ENCODE measurements at places on chromosomes 12 and 14.
A peak's percentile ranks its signal among the peaks of the same experiment; 100 is the strongest.

DNA sequence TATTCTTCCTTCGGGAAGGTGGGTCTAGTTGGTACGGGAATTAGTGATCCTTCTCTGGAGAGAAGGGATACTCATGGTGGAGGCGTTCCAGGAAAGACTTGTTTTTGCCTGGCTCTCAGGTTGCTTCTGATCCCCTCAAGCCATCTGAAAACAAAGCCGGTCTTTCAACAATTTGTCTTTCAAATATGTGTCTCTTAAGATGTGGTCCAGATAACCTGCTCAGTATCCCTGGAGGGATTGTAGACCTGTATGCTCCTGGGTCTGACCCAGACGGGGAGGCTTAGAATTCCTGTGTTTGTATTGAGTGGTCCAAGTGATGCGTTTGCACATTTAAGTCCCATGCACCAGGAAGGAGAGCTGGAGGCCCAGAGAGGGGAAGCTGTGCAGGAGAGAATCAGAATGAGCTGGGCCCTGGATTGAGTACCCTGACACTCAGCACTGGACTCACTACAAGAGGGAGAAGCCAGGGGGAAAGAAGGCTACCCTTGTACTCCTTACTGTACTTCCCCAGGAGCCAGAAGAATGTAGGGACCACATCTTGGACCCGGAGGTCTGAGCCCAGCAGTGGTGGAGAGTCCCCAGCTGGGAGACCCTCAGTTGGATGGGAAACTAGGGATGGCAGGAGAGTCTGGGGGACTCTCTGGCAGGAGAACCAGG, 40.4 kb downstream of the ERH start:
- DNase-seq, result no peak

DNA sequence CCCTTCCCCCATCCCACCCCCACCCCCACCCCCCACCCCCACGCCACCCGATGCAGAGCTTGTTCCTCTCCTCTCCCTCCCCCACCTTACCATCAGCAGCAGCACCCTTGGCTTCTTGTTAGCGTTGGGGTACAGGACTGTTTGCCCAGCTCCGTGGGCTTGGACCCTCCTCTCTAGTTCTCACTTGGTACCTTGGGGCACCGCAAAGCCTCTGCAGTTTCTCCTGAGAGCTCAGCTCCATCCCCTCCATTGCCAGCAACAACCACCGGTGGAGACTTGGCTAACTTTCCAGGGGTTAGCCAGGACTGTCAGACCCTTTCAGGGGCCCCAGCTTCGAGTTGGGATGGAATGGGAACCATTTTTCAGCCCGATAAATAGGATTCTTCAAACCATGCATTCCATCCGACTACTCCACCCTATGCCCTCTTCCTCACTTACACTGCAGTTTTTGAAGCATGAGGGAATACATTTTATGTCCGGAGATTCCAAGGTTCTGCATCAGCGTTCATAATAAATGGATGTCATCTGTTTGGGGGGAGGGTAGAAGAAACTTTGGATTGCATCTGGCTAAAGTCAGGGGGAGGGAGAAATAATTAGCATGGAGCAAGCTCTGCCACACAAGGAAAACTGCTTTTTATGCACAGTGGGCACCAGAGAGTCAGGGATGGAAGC, 1.1 kb downstream of the SCN8A start:
- no peak for DNase-seq

DNA sequence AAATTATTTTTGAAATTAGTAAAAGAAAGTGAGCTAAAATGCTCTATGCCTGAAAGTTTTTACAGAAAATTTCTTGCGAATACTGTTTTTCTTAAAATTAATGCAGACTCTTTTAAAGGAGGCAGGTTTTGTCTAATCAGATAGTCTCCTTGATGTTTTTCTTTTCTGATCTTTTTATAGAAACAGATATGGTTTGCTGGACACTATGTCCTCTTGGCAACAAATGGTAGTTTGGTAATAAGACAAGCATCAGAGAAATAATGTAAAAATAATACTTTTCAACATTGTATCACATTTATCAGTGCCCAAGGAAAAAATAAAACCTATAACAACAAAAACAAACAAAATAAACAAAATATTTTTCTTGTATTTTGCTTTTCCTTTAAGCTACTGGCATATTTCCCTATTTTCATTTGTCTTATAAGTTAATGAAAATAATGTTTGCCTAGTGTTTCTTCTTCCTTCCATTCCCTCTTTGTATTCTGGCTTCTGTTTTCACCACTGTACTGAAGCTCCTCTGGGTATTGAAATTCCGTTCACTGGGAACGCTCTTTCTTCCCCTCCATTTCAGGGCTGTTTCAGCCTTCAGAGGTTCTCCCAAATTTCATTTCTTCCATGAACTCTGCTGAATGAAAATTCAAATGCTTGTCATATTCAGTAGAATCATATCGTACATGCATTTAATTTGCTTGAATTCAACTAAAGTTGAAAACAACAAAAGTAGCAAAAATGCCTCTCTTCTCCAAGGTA, 115.3 kb downstream of the TRMT5 start:
- no peak for DNase-seq

GRCh38 chr14:55904086-55904485, 214.1 kb upstream of the PELI2 start:
- no peak for DNase-seq

DNA sequence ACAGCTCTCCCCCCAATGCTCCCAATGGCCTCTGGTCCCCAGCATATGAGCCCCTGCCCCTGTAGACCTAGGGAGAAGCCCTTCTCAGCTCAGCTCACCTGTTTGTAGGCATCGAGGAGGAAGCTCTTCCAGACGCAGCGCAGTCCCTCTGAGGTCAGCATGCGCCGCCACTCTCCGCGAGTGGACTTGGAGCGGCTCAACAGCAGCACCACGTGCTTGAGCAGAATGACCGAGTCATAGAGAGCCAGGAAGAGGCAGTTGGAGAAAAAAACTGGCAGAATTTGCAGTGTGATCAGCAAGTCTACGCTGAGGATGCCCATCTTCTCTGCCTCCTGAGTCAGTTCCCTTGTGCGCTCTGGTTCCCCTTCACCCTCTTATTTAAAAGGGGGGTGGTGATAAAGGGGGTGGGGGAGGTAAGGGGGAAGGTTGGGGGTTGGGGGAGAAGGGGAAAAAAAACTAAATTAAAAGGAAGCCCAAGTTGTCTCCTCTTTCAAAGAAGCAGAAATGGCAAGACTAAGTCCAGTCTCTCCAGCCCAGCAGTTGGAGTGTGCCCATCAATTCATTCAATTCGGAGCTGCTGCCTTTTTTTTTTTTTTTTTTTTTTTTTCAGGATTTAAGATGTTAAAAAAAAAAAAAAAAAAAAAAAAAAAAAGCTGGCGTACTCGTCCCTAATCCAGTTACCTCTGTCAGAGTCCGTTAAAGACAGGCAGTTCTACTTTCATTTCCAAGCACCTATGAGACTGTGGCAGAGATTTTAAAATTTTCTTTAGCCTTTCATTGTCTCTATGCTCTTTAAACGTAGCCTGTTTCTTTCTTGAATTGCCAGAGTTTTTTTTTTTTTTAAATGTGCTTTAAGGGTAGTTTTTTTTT, at the start of gene DIO2:
DIO2 (minus strand) TSS at position 352 of the 870 bp plus-strand sequence; CDS start at position 320, 32 bp downstream.
- DNase-seq, result no peak

DNA sequence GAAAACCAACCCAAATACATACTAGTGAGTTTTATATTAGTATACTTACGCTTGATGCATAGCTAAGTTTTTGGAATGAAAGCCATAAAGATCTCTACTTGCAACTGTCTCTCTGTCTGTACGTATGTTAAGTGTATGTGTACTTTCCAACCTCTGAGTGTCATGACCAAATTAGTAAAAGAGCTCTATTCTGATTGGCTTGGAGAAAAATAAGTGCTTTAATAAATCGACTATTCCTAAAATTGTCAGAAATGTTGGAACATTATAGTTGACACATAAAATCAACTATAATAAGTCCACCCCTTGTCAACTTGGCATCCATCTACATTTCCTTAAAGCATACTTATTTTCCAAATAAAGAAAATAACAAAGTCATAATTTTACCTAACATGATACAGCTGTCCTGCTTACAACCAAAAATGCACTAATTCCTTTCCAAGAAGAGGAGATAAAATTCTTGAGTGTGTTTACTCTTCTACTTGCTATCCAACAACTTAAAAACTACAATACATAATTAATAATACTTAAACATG, 507.4 kb upstream of the ATP2B1 start:
- DNase-seq, result no peak

DNA sequence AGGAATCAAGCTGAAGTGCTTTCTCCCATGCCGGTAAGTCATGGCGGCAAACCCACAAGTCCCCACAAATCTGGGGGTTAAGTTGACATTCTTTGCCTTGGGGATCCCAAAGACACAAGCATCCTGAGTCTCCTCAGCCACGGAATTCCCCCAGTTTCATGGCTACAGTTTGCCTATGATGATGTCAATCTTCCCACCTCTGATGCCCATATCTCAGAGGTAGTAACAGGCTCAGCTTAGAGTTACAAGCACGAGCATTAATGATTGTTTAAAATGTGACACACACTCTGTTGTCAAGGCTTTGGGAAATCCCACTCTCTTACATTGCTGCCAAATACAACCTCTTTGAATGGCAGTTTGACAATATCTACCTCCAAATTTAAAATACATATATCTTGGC, 22.3 kb downstream of the NOS1 start:
- no peak for DNase-seq

DNA sequence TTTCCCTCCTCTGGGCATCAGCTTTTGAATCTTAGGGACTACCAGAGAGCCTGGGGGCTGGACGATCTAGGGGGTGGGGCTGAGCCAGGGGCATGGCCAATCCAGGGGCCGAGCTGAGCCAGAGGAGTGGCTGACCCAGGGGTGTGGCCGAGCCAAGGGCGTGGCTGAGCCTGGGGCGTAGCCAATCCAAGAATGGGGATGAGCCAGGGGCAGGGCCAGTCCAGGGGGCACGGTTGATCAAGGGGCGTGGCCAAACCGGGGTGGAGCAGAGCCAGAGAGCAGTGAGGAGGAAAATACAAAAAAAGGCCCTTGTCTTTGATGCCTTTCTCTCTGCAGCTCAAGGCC, 219.3 kb upstream of the NOS1 start:
- no peak for DNase-seq

DNA sequence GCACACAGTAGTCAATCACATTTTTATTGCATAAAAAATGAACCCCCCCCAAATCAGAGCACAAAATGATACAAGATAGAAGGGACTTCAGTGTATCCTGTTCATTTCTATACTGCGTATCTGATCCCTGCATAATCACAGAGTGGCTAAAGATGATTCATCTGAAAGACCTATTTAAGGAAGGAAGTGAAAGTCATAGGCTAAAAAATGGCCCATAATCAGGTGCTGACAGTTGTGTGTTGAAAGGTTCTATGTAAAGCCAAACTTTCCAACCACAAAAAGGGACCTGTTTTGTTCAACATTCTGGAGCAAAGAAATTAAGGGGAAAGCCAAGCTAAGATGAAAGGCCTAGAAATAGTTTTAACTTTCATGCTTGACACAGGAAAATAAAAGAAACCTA, 147.8 kb upstream of the ATP2B1 start:
- DNase-seq, result peak; percentile 69

DNA sequence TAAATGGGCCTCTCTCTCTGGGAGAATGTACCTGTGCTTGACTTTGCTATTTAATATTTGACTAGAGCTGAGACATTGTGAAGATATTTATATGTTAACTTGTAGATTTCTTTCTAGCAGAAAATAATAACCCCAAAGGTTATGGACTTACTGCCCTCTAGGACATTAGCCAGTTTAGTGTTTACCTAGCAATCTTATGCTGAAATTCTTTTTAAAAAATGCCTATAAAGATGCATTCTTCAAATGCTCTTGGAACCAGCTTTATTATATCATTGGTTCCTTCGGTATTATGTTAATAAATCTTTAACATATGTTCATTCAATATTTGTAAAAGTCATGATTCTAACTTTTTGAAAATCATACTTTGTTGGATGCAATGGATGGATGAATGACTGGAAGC, 28.0 kb downstream of the GPR19 start:
- no peak for DNase-seq

- DNase-seq, result no peak
Measured at GRCh38 chr12:7269273-7269672, 34.6 kb upstream of the ACSM4 start.

DNA sequence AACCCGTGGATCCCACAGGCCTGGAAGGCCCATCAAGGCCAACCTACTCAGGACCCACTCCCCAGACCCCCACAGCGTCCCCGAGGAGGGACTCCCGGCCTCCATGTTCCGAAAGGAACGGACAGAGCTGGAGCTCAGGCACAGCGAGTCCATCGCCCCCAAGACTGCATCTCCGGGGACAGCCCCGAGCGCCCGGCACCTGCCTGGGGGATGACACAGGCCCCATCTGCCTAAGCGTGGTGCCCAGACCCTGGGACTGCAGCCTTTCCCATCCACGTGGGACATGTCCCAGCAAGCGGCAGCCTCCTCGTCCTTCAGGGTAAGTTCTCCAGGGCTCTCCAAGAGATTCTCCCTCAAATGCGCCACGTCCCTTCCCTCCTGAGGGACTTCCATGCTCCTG, 12.1 kb upstream of the DIO3 start:
- DNase-seq, result no peak

DNA sequence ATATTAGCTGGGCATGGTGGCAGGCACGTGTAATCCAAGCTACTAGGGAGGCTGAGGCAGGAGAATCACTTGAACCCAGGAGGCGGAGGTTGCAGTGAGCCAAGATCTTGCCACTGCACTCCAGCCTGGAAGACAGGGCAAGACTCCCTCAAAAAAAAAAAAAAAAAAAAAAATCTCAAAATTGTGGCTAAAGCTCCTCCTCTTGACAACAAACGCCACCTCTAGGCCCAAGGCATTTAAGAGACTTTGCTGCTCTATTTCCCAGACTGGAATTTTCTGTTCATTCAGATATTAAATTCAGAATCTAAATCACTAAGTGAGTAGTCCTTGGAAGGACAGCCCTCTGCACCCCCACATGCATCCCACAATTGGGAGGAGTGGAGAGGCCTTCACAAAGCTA, 1.4 kb downstream of the ZFYVE1 start:
- DNase-seq, result no peak

- DNase-seq, result no peak
Measured at GRCh38 chr14:99802301-99803105, 9.3 kb downstream of the EML1 start.

GRCh38 chr12:128387811-128388422, 120.9 kb downstream of the TMEM132C start:
- DNase-seq, result peak; percentile 2

DNA sequence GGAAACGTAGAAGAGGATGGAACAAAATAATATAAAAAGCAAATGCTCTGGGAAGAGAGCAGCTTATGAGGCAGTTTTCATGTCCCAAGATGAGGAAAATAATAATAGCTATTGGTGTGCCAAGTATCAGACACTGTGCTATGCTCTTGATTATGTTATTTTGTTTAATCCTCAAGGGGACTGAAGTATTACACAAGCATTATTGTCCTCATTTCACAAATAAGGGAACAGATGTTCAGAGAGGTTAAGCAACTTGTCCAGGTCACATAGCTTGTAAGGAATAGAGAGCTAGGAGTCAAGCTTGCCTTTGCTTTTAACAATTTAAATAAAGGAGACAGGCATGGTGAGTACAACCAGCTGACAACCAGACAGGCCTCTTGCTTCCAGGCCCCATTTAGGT, 26.9 kb upstream of the LTBP2 start:
- DNase-seq, result no peak
